Activated CD4-positive, alpha-beta T cell treated with anti-CD3 and anti-CD28 coated beads, Interleukin-2, amount 10 ng/mL, durations not matched to agents 24 days and 14 days (primary cell): ENCODE measurements at places on chromosomes 2 and 18.

DNA sequence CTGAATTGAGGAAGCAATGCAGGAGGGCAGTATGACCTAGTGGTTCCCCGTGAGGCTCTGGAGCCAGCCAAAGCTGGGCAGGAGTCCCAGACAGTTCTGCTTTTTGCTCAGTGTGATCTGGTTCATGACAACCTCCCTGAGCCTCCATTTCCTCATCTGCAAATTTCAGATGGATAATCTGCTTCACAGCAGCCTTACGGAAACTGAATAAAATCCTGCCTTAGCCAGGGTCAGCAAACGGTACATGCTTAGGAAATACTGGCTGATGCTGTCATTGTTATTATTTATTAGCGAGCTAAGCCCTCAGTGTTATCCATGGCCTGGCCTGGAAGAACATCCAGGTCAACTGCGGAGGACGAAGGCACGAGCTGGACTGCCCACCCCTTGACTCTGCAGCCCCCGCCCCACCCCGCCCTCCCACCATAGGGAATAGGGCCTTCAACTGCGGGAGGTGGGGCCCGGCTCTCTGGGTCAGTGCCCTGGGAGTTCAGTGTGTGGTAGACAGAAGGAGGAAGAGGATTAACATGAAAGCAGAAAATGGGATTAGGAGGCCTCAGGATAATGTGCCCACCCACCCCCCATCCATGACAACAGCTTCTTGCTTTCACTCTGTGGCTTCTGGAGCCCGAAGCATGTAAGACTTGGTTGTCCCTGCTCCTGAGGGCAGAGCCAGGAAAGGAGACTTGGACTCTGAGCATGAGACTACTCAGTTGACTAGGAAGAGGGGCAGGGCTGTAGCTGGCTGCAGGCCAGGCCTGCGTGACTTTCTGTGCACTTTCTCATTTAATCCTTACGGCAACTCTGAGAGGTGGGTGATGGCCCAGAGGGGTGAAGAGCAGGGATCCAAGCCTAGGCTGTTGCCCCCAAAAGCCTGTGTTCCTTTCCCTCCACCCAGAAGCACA lies 13.1 kb downstream of the PKDCC start:
- no peaks in the 10 kb centered on the region for H3K4me1 ChIP-seq
- no peaks in the 10 kb centered on the region for H3K36me3 ChIP-seq
- H3K27me3 ChIP-seq = peaks cover 16% of the 10 kb centered on the region
- H3K4me3 ChIP-seq = no peak overlapping the region

DNA sequence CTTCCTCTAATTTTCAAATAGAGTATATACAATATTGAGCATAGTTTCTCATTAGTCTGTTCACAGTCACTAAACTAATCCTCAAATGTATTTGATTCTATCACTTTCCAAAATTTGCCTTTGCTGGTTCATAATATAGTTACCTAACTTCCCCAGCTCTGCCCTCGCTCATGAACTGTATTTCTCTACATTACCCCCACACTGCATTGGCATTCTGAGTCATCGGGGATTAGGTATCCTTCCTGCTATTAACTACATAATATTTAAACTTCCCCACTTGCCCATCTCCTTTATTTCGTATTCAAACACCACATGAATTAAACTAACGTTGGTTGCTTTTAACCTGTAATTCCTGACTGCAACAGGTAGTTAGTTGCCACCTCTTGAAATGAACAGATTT lies 14.8 kb upstream of the CLASP1 start:
- no peaks in the 10 kb centered on the region for H3K27me3 ChIP-seq
- H3K4me1 ChIP-seq = no peaks in the 10 kb centered on the region
- no peak for DNase-seq
- H3K36me3 ChIP-seq = peaks cover 21% of the 10 kb centered on the region

- H3K4me3 ChIP-seq = no peak overlapping the region
- no peaks in the 10 kb centered on the region for H3K4me1 ChIP-seq
- no peak overlapping the region for H3K27ac ChIP-seq
- no peaks in the 10 kb centered on the region for H3K27me3 ChIP-seq
- H3K36me3 ChIP-seq = no peaks in the 10 kb centered on the region
These were observed 518.8 kb downstream of the LRP1B start for GRCh38 chr2:141611981-141612380.

DNA sequence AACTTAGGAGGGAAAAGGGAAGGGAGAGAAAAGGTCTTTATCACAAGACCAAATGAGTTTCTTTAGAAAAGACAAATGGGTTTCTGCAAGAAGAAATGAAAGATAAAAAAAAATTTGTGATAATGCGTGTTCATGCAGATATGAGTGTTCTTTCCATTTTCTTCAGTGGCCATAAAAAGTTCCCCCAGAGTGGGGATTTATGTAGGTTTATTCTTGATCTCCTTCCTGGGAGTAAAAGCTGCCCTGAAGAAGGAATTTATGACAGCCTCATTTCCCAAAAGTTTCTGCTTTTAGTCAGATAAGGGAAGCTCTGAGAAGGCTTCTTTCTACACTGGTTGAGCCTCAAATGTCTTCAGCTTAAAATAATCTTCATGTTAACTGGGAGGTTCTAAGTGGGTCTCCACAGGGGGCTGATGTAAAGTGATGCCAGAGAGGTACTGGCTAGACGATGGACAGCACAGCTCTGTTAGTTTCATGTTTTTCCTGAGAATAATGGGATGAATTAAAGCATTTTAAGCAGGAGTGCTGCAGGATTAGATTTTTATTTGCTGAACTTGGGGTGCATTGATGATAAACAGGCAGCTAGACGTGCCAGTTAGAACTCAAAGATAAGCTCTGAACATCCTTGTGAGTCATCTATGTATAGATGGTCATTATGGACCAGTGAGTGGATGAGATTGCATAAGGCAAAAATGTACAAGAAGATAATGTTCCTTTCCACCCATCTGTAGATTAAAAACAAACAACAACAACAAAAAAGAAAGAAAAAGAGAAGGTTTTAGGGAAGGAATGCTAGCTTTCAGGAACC lies 99.4 kb upstream of the MSH2 start:
- H3K27ac ChIP-seq = no peak overlapping the region
- peaks cover 7% of the 10 kb centered on the region for H3K4me1 ChIP-seq
- H3K4me3 ChIP-seq = no peak overlapping the region
- no peaks in the 10 kb centered on the region for H3K36me3 ChIP-seq
- peaks cover 27% of the 10 kb centered on the region for H3K27me3 ChIP-seq
- no peak for DNase-seq
